ENCODE measurements at places on chromosomes 3 and 15. TPM values are rescaled to one million over a fixed set of nuclear protein-coding genes. Genes with fewer than 3 reads are reported as not detected.

GRCh38 chr3:168884353-168884903 lies 779.1 kb downstream of the MECOM start:
- peak; percentile 57 for DNase-seq
- no peaks in the 10 kb centered on the region for H3K36me3 ChIP-seq
- H3K27me3 ChIP-seq, result no peaks in the 10 kb centered on the region
- no peak overlapping the region for H3K27ac ChIP-seq
- H3K4me1 ChIP-seq, result peaks cover 12% of the 10 kb centered on the region

- H3K4me1 ChIP-seq, result peaks cover 13% of the 10 kb centered on the region
- no peak for DNase-seq
- no peak overlapping the region for H3K27ac ChIP-seq
- no peak overlapping the region for H3K4me3 ChIP-seq
- H3K27me3 ChIP-seq, result no peaks in the 10 kb centered on the region
Measured at GRCh38 chr15:52649686-52650085, 29.5 kb downstream of the ATOSA start.

DNA sequence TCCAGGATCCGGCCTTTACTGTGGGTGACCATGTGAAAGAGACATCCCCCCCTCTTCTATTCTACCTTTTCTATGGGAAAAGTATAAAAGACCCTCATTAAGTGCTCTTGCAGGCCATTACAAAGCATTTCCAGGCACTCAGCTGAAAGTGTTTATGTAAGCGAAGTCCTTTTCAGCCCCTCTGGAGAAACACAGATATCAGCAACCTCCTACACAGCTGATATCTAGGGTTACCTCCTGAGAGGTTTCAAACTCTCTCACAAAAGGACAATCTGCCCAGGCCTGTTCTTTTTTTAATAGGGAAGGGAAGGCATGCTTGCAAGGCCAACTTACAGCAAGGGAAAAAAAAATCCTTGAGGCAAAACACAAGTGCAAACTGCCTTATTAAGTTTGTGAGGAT lies 12.6 kb downstream of the ETV5 start:
- H3K4me1 ChIP-seq, result peaks cover 22% of the 10 kb centered on the region
- no peak overlapping the region for H3K4me3 ChIP-seq
- no peaks in the 10 kb centered on the region for H3K27me3 ChIP-seq
- DNase-seq, result no peak

DNA sequence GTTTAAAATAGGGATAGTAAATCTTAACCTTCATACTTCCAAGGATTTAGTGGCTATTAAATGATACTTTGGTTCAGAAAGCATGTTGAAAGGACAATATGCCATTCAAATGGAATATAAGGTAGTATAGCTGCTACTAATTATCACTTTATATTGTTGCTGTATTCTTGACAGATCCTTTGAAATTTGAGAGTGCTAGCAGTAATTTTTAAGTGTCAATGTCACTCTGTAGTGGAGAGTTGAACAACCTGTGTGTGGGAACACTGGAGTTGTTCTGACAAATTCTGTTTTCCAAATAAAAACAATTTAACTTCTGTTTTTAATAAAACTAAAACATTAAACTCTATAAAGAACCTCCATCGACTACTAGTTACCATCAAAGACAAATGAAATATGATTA lies 565.7 kb downstream of the FGF12 start:
- H3K4me3 ChIP-seq, result no peak overlapping the region
- no peaks in the 10 kb centered on the region for H3K36me3 ChIP-seq
- DNase-seq, result no peak
- H3K27me3 ChIP-seq, result no peaks in the 10 kb centered on the region

GRCh38 chr15:54803987-54804386 lies 392.8 kb downstream of the RSL24D1 start:
- no peak overlapping the region for H3K4me3 ChIP-seq
- no peaks in the 10 kb centered on the region for H3K27me3 ChIP-seq
- peak overlapping the region; percentile 58 for H3K27ac ChIP-seq
- no peak for DNase-seq

- no peak overlapping the region for H3K4me3 ChIP-seq
- no peak for DNase-seq
- H3K27me3 ChIP-seq, result no peaks in the 10 kb centered on the region
- H3K36me3 ChIP-seq, result no peaks in the 10 kb centered on the region
- no peak overlapping the region for H3K27ac ChIP-seq
- no peaks in the 10 kb centered on the region for H3K4me1 ChIP-seq
Measured at GRCh38 chr3:28286595-28286994, 45.2 kb downstream of the CMC1 start.

GRCh38 chr15:70833861-70834765 lies 19.8 kb downstream of the LARP6 start:
- no peak overlapping the region for H3K4me3 ChIP-seq
- 0 out of 2 replicates have a peak, but pooled peaks cover 4% of the 10 kb centered on the region for H3K36me3 ChIP-seq
- DNase-seq, result peak; percentile 75
- H3K27me3 ChIP-seq, result no peaks in the 10 kb centered on the region
- peaks cover 24% of the 10 kb centered on the region for H3K4me1 ChIP-seq

DNA sequence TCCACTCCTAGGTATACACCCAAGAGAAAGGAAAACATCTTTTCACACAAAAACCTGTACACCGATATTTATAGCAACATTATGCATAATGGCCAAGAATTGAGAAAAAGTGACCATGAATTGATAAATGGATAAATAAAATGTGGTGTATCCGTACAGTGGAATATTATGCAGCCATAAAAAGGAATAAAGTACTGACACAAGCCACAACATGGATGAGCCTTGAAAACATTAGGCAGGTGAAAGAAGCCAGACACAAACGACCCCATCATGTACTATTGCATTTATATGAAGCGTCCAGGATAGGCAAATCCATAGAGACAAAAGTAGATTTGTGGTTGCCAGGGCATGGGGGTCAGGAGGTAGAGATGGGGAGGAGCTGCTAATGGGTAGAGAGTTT lies 64.2 kb upstream of the SLC6A6 start:
- H3K27me3 ChIP-seq, result no peaks in the 10 kb centered on the region
- no peak overlapping the region for H3K4me3 ChIP-seq
- H3K4me1 ChIP-seq, result peaks cover 35% of the 10 kb centered on the region

GRCh38 chr3:156952011-156952410 lies 125.9 kb downstream of the LEKR1 start:
- H3K36me3 ChIP-seq, result no peaks in the 10 kb centered on the region
- DNase-seq, result no peak
- H3K4me1 ChIP-seq, result no peaks in the 10 kb centered on the region
- H3K27me3 ChIP-seq, result no peaks in the 10 kb centered on the region
- H3K27ac ChIP-seq, result no peak overlapping the region
- H3K4me3 ChIP-seq, result no peak overlapping the region

DNA sequence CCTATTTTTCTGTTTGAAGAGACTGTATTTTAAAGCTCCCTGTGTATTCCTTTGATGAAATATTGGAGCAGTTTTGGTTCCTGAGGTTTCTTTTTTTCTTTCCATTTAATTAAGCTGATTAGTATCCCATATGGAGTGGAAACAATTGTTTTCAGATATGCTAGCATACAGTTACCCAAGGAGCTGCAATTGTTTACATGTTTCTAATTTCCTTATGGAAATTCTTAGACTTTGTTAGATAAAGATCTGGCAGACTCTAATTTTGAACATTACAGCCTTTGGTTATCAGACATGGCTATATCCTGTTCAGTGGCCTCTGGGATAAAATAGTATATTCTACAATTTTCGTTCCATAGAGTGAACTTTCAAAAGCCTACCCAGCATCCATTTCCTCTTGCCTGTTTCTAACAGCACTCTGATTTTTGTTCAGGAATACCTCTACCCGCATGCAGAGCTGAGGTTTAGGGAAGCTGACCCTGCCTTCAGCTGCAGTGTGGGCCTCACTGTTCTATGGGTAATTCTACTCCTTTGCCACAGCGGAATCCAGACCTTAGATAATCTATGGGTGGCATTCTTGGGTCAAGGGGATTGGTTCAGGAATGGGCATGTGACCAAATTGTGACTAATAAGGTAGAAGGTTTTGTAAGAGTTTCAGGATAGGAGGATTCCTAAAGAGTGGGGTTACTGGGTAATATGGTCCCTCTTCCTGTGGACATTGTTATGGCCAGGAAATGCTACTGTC lies 161.1 kb upstream of the ANKRD28 start:
- no peaks in the 10 kb centered on the region for H3K27me3 ChIP-seq
- DNase-seq, result no peak
- no peaks in the 10 kb centered on the region for H3K36me3 ChIP-seq
- no peak overlapping the region for H3K27ac ChIP-seq
- H3K4me3 ChIP-seq, result no peak overlapping the region

DNA sequence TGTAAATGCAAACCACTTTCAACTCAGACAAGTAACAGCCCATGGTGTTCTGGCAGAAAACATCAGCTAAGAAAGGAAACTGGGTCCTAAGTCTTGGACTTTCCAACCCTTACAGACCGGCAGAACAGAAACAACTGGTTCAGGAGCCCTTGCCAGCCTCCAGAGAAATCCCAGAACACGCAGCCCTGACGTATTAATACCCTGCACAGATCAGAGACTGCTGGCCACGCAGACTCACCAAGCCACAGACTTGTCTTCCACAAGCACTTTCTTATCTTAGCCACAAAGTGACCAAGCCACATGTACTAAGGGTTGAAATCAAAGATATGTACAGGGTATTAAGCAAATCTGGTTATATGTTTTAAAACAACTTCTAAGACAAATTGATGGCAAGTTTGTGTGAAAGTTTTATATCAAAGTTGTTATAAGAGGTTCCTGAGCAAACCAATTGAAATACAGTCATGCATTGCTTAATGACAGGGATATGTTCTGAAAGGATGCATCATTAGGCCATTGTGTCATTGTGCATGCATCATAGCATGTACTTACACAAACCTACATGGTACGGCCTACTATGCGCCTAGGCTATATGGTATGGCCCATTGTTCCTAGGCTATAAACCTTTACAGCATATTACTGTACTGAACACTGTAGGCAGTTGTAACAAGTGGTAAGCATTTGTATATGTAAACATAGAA lies 36.8 kb downstream of the BTD start:
- no peaks in the 10 kb centered on the region for H3K36me3 ChIP-seq
- DNase-seq, result no peak
- H3K4me1 ChIP-seq, result peaks cover 59% of the 10 kb centered on the region
- H3K27ac ChIP-seq, result peak overlapping the region; percentile 95

DNA sequence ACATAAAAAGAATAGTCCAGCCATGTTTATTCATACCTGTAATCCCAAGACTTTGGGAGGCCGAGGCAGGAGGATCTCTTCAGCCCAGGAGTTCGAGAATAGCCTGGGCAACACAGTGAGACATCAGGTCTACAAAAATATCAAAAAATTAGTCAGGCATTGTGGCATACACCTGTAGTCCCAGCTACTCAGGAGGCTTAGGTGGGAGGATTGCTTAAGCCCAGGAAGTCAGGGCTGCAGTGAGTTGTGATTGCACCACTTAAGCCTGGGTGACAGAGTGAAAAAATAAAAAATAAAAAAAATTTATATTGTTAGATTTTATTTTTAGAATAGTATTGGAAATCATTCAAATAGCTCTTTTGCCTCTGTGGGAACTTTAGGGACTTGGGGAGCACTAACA lies 12.8 kb upstream of the TM4SF1 start:
- no peak overlapping the region for H3K4me3 ChIP-seq
- H3K27ac ChIP-seq, result peak overlapping the region; percentile 90
- peaks cover 85% of the 10 kb centered on the region for H3K4me1 ChIP-seq
- peaks cover 5% of the 10 kb centered on the region for H3K36me3 ChIP-seq

DNA sequence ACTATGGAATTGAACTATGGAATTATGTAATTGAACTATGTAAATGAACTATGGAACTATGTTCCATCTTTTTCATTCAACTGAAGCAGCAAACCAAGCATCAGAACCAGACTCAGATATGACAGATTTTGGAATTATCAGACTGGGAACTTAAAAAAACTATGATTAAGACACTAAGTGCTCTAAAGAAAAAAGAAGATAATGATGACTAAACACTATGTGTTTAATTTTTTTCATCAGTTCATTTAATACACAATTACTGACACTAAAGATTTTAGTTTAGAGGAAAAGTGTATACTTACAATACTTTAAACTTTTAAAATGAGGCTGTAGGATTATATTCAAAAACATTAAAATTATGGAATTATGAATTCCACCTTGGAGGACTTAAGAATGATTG lies 15.3 kb downstream of the RFX7 start:
- H3K27me3 ChIP-seq, result no peaks in the 10 kb centered on the region
- no peaks in the 10 kb centered on the region for H3K36me3 ChIP-seq
- H3K4me1 ChIP-seq, result no peaks in the 10 kb centered on the region
- no peak for DNase-seq

DNA sequence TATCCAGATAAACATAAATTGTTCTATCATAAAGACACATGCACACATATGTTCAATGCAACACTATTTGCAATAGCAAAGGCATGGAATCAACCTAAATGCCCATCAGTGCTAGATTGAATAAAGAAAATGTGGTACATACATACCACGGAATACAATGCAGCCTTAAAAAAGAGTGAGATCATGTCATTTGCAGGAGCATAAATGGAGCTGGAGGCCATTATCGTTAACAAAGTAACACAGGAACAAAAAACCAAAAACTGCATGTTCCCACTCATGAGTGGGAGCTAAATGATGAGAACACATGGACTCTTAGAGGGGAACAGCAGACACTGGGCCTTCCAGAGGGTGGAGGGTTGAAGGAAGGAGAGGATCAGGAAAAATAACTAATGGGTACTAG lies 79.2 kb downstream of the SH3GL3 start:
- no peak overlapping the region for H3K27ac ChIP-seq
- H3K27me3 ChIP-seq, result peaks cover 3% of the 10 kb centered on the region
- DNase-seq, result no peak
- no peaks in the 10 kb centered on the region for H3K4me1 ChIP-seq
- H3K4me3 ChIP-seq, result no peak overlapping the region
- H3K36me3 ChIP-seq, result no peaks in the 10 kb centered on the region

GRCh38 chr15:67173005-67173404 lies 81.5 kb downstream of the AAGAB start:
- H3K36me3 ChIP-seq, result peaks cover 20% of the 10 kb centered on the region
- H3K27ac ChIP-seq, result peak overlapping the region; percentile 85
- H3K27me3 ChIP-seq, result no peaks in the 10 kb centered on the region

- H3K27ac ChIP-seq, result peak overlapping the region; percentile 87
- peak overlapping the region; percentile 89 for H3K4me3 ChIP-seq
- H3K36me3 ChIP-seq, result no peaks in the 10 kb centered on the region
- no peak for DNase-seq
- H3K27me3 ChIP-seq, result no peaks in the 10 kb centered on the region
Measured at GRCh38 chr15:68817304-68818065, 3.2 kb downstream of the ANP32A start.

DNA sequence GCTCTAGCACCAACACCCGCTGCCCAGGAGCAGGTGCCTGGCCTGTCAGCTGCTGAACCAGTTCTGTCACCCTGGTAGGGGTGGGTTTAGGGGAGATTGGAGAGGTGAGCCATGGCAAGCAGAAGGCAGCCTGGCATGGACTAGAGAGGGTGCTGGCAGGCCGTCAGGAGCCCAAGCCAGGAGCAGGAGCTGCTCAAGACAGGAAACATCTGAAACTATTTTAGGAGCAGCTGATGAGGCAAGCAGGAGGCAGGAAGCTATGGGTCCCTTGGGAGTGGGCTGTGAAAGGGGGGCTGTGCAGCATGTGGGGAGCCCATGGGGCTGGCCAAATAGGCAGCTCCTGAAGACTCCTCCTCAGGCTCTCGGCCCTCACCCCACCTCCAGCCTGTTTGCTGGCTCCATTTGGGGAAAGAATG lies 2.3 kb downstream of the INKA1 start:
- no peak overlapping the region for H3K27ac ChIP-seq
- no peak for DNase-seq
- no peak overlapping the region for H3K4me3 ChIP-seq
- H3K27me3 ChIP-seq, result peaks cover 9% of the 10 kb centered on the region
- H3K36me3 ChIP-seq, result no peaks in the 10 kb centered on the region

The ACTC1 gene
- not detected for total RNA-seq

The RTP3 gene
- total RNA-seq, result not detected

The TBL1XR1 gene
- total RNA-seq, result 243 TPM

The GPR15 gene
- total RNA-seq, result not detected

The PPIP5K1 gene
- total RNA-seq, result 62.4 TPM

The ANKRD63 gene
- total RNA-seq, result not detected

The HLTF gene
- 38.3 TPM for total RNA-seq

The ZIC1 gene
- total RNA-seq, result not detected

The CHRD gene
- total RNA-seq, result not detected

The ZBED2 gene
- 45.1 TPM for total RNA-seq
